ENCODE measurements at places on chromosomes 13 and 19.

DNA sequence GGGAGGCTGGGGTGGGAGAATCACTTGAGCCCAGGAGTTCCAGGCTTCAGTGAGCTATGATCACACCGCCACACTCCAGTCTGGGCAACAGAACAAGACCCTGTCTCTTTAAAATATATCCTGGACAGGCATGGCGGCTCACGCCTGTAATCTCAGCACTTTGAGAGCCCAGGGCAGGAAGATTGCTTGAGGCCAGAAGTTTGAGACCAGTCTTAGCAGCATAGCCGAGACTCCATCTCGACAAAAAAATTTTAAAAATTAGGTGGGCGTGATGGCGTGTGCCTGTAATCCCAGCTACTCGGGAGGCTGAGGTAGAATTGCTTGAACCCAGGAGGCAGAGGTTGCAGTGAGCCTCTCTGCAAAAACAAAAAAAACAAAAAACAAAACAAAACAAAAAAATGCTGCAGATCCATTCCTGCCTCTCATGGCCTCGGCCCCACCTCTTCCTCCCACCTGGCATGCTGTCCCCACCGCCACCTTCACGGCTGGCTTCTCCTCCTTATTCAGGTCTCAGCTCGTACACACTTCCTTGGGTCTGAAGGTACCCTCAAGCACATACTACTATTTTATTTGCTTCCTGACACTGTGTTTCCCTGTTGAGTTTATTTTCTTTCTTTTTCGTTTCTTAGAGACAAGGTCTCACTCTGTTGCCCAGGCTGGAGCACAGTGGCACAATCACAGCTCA, 5.3 kb downstream of the RFX1 start:
- no peak for DNase-seq

- peak; percentile 87 for DNase-seq
Observed at GRCh38 chr13:99307648-99308339, 595 bp upstream of the GPR183 start.

DNA sequence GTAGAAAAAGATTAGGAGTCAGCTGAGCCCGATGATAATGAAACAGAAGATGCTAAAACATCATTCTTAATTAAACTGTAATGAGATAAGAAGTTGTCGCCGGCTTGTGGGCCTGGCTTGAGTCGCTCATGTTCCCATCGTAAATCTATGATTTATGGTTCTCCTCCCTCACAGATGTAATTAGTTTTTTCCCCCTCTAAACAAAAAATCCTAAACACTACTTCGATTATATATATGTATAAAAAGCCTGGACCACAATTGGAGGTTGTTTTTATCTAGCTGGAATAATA, 151.3 kb downstream of the PTPRS start:
- DNase-seq, result no peak

GRCh38 chr13:25657157-25657556, 285.4 kb downstream of the ATP8A2 start:
- DNase-seq, result no peak

DNA sequence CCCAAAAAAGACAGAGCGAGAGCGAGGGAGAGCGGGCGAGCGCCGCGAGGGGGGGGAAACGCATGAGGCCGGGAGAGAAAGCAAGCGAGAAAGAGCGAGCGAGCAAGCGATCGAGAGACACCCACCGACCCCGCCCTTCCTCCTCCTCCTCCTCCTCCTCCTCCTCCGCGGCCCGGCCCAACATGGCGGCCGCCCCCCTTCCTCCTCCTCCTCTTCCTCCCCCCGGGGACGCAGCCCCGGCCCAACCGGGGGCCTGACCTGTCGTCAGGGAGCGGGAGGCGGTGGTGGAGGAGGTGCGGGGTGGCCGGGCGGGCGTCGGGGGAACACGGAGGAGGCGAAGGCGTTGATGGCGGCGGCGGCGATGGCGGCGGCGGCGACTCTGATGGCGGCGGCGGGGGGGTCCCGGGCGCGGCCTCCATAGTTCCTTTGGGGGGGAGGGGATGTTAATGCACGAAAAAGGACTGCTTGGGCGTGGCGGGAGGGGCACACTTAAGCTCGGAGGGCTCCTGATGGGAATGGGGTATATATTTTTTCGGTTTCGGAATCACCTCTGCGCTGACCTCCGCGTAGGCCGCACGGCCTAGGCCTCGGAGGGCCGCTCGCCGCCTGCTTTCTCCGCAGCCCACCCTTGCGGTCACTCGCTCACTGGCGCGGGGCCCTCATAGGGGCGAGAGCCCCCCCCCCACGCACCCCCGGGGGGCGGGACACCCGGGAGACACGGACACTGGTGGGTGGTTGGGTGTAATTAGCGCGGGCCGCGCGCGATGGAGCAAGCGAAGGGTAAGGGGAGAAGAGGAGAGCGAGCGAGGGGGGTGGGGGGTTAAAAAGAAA, 1.2 kb downstream of the ZC3H4 start:
- peak; percentile 85 for DNase-seq

DNA sequence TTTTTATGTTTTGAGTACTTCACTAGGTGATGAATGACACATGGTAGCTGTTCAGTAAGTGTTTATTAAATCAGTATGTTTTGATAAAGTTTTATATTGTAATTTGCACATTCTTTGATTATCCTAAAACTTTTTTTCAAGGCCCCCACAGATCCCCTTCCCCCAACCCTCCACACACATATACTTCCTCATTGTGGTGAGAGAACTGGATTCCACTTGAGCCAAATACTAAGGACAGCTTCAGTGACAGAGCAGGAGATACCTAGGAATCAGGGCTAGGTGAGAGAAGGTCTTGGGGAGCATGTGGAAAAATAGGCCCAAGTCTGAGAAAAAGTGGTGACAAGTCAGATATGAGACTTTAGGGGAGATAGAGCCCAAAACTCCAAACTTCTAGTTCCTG, 174.6 kb downstream of the TDRD3 start:
- no peak for DNase-seq

DNA sequence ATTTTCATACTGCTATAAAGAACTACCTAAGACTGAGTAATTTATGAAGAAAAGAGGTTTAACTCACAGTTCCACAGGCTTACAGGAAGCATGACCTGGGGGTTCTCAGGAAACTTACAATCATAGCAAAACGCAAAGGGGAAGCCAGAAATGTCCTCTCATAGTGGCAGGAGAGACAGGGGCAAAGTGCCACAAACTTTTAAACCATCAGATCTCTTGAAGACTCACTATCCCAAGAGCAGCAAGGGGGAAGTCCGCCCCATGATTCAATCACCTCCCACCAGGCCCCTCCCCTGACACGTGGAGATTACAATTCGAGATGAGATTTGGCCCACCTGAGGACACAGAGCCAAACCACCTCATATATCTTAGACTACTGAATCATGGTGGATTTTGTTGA, 198.7 kb downstream of the KCTD12 start:
- DNase-seq, result no peak

- no peak for DNase-seq
Observed at GRCh38 chr13:27496536-27497273, 46.3 kb upstream of the MTIF3 start.

DNA sequence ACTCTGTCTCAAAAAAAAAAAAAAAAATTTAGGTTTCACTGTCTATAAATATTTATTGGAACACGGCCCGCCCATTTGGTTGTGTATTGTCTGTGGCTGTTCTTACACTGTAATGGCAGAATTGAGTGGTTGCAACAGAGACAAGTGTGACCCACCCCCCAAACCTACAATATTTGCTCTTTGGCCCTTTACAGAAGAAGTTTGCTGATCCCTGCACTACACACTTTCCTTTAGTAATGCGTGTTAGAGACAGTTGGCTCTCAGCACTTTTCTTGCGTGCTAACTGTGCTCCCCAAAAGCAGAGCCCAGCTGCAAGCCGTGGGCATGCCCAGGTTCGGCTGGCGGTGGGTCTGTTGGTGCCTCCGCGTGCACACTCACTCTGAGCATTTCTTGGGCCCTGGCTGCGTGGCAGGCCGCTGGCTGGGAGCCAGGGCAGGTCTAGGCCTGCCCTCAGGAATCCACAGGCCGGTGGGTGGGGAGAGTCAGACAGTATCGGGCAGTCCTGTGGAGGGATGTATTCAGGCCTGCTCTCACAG, 72.6 kb downstream of the SIPA1L3 start:
- no peak for DNase-seq

GRCh38 chr13:37289212-37289935, 183.9 kb upstream of the CSNK1A1L start:
- no peak for DNase-seq

GRCh38 chr13:88472316-88472715, 801.1 kb downstream of the SLITRK5 start:
- DNase-seq, result no peak

- DNase-seq, result peak; percentile 59
Observed at GRCh38 chr13:110258876-110259631, 47.9 kb downstream of the COL4A1 start.

DNA sequence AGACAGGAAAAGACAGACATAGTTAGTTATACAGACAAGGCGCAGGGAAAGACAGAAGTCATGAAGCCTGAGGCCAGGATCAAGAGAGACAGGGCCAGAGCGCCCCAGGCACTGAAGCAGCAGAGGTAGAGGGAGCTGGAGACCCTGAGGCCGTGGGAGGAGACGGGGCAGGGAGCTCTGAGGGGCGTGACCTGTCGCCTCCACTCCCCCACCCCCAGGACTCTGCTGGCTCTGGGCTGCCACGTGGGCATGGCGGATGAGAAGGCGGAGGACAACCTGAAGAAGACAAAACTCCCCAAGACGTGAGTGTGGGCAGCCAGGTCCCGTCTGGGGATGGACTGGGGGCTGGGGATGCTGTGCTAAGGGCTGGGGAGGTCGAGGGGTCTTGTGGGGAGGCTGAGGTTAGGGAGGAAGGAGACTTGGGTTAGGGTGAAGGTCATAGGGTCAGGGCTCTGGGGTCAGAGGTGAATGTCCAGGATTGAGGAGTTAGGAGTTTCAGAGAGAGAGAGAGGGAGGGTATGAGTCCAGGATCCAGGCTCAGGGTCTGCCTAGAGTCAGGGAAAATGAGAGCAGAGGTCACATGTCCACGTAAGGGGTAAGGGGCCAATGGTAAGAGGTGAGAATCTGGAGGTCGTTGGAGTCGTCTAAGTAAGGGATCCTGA, 31.1 kb downstream of the RYR1 start:
- DNase-seq, result no peak

DNA sequence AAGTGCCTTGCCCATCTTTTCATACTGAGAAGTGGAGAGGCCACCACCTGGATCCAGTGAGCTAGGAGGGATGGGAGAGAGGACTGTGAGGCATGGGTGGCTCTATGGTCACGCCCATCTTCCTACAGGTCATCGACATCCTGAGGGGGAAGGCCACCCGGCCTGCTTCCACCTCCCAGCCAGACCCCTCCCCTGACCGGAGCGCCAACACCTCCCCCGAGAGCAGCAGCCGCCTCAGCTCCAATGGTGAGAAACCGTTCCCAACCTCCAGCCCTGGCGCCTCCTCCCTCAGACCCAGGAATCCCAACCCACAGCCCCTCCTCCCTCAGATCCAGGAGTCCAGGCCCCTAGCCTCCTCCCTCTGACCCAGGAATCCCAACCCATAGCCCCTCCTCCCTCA, 10.1 kb downstream of the BCL3 start:
- DNase-seq, result no peak

GRCh38 chr13:33524086-33524485, 238.5 kb upstream of the STARD13 start:
- no peak for DNase-seq

DNA sequence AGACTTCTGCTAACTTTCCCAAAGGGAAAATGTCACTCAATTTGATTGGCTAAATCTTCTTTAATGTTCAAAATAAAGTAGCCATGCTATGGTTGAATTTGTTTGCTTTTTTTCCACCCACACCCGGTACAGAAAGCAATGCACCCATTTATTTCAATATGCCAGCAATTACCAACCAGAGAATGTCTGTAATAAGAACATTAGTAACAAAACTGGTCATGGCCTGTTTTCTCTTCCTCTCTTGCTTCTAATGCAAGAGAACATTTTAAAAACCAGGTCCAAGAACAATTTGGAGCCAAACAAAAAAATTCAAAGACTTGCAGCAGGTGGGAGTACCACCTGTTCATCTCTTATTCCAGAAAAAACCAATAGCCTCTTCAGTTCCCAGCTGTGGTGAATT, 1108.8 kb upstream of the PCDH20 start:
- no peak for DNase-seq

- peak; percentile 26 for DNase-seq
Observed at GRCh38 chr19:33868788-33869412, 72.2 kb downstream of the KCTD15 start.

GRCh38 chr19:6313398-6313969, 19.9 kb downstream of the ACER1 start:
- no peak for DNase-seq

- no peak for DNase-seq
Observed at GRCh38 chr19:16524991-16525734, 17.1 kb downstream of the CHERP start.

- DNase-seq, result no peak
Observed at GRCh38 chr13:75904012-75904411, 267.9 kb downstream of the LMO7 start.

DNA sequence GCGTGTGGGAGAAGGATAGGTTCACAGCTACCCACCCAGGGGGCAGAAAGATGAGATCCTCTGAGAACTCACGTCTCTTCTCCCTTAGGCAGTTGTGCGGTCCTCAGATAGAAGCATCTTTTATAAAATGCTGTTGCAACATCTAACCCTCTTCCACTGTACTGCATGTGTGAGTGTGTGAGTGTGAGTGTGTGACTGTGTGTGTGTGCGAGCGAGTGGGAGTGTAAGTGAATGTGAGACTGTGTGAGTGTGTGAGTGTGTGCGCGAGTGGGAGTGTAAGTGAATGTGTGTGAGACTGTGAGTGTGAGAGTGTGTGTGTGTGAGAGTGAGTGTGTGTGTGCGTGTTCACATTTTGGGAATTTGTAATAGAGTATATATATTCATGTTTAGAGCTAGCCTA, 55.6 kb upstream of the F7 start:
- no peak for DNase-seq

DNA sequence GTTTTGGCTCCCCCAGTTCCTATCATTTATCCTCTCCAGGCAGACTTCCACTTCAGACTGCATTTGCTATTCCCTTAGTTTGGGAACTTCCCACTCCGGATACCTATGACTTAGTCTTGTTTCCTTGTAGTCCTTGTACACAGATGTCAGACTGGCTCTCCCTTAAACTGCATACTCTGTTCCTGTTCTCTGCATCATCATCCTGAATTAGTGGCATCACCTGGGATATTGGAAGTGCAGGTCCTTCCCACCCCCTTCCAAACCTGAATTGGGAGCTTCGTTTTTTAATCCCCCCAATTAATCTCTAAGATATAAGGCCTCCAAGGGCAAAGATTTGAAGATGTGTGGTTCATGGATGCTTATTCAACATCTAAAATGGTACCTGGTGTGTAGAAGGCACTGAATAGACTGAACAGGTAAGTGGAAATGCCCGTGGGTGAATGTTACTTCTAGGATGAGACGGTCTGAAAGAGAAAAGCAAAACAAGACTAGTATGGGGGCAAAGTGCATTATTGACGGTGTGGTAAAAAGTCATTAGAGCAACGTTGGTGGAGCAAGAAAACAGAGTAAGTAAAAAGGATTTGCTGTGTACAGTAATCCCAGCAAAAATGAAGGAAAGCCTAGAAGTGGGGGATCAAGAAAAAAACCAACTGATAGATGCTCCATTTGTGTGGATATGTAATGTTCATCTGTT, 9.6 kb downstream of the MIR17HG start:
- DNase-seq, result no peak

DNA sequence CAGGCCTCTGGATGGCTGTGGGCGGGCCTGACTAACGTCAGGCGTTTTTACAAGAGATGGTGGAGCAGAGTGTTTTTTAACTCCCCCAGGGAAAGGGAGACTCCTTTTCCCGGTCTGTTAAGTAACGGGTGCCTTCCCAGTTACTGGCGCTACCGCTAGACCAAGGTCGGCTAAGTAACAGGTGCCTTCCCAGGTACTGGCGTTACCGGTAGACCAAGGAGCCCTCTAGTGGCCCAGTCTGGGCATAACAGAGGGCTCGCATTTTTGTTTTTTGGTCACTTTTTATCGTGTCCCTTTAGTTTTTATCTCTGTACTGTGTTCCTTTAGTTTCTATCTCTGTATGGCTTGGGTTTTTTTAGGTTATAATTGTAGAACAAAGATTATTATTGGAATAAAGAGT, 10.0 kb downstream of the ZNF383 start:
- no peak for DNase-seq

All from lower leg skin (tissue), 4 donors.